ENCODE measurements at places on chromosomes 11 and 22.

GRCh38 chr11:2890466-2891294, 5.1 kb upstream of the CDKN1C start:
- no peak for DNase-seq

DNA sequence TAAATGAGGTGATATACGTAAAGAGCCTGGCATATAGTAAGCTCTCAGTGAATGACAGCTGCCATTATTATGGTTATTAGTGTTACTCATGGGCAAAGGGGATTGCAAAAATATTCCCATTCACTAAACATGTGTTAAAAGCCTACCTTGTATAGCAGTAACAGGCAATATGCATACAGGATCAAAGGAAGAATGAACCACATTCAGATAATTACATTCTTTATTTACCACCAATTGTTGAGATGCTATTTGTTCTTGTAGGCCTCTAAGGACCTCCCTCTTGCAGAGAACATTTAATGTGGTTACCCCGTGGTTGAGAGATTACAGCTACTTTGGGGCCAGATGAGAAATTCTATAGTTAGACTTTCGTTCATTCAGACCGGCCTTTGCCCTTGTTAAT, 82.7 kb upstream of the DRD2 start:
- no peak for DNase-seq

DNA sequence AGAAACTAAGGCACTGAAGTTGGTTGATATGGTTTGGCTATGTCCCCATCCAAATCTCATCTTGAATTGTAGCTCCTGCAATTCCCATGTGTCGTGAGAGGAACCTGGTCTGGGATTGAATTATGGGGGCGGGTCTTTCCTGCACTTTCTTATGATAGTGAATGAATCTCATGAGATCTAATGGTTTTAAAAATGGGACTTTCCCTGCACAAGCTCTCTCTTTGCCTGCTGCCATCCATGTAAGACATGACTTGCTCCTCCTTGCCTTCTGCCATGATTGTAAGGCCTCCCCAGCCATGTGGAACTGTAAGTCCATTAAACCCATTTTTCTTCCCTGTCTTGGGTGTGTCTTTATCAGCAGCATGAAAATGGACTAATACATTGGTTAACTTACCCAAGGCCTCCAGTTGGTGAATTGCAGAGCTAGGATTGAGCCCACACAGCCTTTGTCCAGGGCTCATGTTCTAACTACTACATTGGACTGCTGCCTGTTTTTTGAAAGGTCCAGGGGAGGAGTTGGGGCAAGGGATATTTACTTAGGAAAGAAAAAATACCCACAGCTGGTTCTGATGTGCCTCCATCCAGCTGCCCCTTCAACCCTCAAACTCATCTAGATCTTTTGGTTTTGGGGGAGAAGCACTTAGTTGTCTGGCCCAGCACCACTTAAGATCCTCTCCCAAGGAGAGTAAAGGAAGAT, 107.8 kb upstream of the NAV2 start:
- DNase-seq, result no peak

DNA sequence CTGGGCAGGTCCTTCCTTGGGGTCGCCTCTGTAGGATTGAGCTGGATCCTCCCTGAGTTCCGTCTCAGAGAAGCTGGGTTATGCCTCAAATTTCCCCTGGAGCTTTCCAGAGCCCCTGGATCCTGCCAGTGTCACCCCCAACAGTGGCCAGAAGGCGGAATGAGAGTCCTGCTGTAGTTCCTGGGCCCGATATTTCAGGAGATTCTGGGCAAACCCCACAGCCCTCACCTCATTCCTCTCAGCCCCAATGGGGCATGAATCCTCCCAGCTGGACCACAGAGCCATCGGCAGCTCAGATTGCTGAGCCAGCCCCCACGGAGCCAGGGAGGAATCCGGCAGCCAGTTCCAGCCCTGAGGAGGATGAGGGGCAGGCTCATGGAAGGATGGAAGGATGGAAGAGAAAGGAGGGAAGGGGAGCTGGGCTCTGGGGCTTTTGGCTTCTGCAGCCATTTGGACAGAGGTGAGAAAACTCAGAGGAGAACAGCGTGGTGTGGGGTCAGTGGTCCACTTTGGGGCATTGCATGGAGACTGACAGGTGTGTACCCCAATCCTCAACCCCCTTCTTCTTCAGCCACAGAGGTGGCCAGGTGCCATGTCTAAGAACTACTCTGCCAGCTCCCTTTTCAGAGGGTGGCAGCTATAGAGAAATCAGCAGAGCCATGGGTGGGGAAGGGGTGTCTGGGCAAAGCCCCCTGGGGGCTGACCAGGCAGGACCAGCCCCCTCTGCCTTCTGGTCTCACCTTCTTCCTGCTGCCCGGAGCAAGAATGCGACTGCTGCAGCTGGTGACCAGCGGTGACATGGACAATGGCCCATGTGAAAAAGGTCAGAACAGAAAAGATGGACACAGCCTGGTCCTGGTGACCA, 867.6 kb downstream of the TBC1D22A start:
- DNase-seq, result no peak

DNA sequence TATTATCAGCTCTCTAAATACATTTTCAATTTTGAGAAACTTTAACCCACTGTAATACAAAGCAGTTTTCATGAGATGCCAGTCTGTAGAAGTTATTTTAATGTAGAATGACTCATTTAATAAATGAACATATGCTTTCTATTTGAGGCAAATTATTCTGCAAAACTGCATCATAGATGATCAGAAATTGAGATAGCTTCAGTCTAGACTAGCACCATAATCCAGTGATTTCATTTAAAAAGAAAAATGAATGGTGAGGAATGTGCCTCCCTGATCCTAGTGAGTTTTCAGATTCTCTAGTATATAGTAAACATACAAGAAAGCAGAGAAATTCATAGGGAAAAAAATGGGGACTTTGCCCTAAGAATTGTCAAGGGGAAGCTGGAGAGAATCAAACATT, 66.1 kb downstream of the OR5AK2 start:
- no peak for DNase-seq

DNA sequence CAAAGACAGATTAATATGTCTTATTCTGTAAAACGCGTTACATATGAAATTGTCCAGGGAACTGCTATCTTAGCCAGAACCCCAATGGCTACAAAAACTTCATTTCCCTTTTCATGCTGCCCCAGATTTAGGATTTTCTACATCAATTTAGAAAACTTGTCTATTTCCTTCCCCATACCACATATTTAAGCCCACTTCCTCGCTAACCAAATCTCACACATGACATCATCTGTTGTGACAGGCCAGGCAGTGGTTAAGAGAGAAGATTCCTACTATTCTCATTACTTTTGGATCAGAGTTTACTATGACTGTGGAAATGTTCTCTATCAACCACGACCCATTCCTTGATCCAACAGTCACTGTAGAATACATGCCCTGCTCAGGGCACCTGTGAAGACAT, 15.9 kb downstream of the CCDC82 start:
- no peak for DNase-seq
